ENCODE measurements at places on chromosomes 1 and 21.

- no peak for DNase-seq
Observed at GRCh38 chr1:56331892-56332567, 247.3 kb downstream of the PLPP3 start.

DNA sequence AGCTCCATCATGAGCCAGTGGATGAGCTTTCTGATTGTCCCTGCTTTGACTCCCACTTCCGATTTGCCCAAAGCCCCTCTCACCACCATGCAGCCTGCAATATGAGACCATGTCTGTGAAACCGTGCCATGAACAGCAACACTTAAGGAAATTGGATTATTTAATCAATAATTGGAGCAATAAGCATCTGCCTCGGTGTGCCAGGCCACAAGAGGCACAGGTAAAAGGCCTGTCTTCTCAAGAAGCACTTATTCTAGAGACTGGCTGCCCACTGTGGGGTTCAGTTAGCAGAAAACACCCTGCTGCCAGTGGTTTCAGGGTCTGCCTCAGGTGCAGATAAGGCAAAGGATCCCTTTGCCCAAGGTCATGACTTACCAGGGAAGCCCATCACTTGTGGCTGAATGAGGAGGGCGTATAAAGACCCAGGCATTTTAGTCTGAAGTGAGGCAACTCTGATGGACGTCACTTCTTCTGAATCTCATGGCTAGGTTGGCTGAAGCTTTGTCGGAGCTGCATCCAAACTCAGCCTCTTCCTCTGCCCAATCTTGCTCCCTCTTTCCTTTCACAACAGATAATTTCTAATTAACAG lies 7.1 kb upstream of the CHI3L2 start:
- no peak for DNase-seq

GRCh38 chr1:200180821-200181220 lies 153.3 kb downstream of the NR5A2 start:
- no peak for DNase-seq

DNA sequence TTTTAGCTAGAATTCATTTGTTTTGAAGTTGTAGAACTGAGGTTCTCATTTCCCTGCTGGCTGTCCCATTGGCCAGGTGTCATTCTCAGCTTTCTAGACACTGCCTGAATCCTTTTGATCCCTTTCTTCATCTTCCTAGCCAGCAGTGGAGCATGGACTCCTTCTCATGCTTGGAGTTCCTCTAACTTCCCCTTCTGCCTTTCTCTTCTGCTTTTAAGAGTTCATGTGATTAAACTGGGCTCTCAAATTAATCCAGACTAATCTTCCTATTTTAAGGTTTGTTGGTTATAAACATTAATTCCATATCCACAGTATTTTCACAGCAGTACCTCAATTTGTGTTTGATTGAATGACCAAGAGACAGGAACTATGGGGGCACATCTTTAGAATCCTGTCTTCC lies 52.3 kb downstream of the ADAMTS5 start:
- DNase-seq = no peak

DNA sequence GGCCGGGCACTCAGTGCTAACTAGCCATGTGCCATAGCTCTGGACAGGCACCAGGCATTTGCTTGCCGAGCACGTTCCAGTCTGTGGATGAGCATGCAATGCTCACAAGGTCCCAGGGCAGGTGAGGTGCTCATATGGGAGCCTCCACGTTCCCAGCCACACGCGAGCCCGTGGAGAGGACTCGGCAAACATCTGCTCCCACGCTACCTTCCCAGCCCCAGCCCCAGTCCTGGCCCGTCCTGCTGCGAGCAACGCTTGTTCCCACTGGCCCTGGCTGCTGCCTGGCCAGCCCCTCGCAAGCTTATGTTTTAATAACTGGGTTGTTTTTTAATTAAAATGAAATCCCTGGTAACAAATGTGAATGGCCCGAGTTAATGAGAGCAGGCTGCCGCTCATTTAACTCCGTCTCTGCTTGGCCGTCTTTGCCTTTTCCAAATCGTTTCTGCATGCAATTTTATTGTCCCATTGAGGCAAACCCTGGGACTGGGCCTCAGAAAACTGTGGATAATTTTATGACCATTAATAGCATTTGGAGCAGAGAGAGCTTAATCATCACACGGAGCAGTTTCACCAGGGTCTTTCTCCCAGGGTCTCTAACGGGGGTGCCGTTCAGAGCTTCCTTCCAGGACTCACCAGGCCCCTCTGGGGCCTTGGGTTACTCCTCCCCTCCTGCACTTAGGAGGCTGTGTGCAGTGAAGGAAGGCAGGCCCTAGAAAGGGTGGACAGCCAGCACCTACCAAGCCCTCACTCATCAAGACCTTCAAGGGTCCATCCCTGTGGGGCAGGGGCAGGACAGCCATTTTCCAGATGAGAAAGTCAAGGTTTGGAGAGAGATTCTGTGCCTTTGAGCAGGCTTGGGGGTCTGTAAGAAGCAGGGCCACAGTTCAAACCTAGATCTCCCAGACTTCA lies 136.8 kb downstream of the GLIS1 start:
- no peak for DNase-seq

DNA sequence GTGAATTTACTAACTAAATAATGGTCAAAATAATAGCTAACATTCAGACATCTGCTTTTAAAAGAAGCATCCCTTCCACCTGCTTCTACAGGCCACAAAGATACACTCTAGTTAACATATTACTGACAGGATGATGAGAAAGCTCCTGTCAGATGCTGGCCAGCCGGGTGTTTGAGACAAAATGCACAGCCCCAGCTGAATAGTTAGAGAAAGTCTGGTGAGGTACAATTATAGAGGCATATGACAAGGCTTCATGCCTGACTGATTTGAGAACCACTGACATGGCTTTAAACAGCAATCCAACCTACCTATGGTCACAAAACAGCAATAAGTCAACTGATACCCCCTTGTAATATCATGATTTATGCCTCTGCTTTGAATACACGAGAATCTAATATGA lies 137.0 kb downstream of the DENND1B start:
- DNase-seq = no peak

GRCh38 chr1:172408958-172409357 lies 11.5 kb upstream of the C1orf105 start:
- DNase-seq = no peak

DNA sequence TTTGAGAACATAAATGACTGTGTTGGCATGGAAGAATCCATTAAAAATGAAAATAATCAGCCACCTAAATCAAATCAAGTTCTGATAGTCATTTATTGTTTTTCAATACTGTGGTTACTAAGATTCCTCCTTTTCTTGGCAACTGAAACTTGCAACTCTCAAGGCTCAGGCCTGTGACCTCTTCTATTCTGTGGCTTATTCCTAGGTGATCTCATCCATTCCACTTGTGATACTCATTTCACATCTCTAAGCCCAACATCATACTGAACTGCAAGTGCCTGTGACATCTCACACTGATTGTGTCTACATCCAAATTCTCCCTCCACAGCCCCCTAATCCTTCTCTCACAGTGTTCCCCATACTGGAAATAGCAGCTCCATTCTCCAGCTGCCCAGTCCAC lies 4.8 kb upstream of the ST6GALNAC5 start:
- no peak for DNase-seq

- no peak for DNase-seq
Observed at GRCh38 chr1:37438869-37439343, 35.5 kb upstream of the ZC3H12A start.

- no peak for DNase-seq
Observed at GRCh38 chr1:80462006-80462405, 1338.7 kb upstream of the ADGRL2 start.

- no peak for DNase-seq
Observed at GRCh38 chr1:84823511-84823910, 69.5 kb downstream of the LPAR3 start.

DNA sequence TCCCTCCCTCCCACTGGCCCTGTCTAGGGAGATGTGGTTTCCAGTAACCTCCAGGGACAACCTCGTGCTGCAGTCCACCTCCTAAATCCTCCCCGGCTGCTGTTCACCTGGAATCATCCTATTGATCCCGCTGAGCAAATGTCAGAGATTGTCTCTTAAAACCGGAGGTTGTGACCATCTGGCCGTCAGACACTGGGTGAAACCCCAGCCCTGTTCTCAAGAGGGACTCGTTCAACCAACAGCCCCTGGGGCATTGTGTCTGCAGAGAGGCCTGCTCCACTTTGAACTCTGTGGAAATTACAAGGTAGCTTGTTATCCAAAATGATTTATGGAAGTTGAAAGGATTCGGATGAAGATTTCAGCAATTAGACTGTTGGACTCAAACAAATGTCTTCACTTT lies 498.0 kb downstream of the MATN1 start:
- DNase-seq = no peak

DNA sequence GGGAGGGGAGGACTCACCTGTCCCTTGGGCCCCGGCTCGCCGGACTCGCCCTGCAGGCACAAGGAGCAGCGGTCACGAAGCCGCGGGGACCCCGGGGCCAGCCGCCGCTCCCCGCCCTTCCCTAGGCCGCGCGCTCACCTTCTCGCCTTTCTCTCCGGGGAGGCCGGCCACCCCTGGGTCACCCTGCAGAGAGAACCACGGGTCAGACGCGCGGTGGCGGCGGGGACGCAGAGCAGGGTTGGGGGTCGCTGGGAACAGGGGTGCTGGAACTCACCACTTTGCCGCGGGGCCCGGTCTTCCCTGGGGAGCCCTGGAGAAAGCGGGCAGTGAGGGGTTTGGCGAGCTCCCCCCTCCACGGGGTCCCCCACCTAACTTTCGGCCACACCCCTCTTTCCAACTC lies 13.3 kb downstream of the COL9A2 start:
- no peak for DNase-seq

- DNase-seq = no peak
Observed at GRCh38 chr1:42592811-42593210, 65.4 kb upstream of the PPIH start.

DNA sequence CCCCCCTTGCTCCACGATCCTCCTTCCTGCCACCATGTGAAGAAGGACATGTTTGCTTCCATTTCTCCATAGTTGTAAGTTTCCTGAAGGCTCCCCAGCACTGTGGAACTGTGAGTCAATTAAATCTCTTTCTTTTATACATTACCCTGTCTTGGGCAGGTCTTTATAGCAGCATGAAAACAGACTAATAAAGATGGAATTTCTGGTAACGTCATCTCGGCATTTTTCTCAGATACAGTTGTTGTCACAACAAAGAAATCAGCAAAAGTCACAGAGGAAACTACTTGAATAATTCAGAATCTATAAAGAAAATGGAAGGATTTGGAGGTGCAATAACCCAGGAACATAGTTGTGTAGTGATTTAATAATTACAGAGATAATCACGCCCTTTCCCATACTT lies 4.4 kb downstream of the APCS start:
- DNase-seq = no peak

DNA sequence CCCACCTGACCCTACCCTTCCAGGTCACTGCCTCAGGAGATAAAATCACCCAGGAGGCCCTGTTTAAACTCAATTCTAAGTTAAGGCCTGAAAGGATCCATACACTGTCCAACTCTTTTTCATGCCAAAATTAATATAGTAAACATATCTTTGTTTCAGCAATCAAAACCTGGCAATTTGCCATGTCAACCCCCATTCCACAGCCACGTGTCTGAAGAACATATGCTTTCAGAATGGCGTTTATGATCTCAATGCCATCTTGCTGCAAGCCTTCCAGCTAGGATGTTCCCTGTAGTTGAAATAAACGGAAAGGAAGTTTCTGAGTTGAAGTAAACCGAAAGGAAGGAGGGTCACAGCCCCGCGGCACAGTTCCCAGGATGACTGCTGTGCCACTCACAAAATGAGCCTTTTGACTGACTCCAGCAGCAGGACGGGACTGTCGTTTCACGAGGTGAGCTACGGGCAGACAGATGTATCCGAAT lies 472.0 kb downstream of the SMYD3 start:
- no peak for DNase-seq

DNA sequence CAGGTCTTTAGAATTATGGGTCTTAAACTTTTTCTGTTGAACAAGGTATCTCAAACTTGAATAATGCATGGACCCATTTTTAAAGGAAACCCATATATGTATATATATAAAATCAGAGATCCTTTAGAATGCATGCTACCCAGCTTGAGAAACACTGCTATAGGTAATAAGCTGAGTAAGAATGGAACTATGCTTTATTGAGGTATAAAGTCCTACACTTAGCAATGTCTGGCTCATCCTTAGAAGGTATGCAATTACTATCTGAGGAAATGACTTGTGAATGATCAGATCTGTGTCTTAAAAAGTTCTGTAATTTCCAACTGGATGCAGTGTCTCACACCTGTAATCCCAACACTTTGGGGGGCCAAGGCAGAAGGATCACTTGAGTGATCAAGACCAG lies 11.2 kb downstream of the TRAF3IP3 start:
- DNase-seq = no peak

DNA sequence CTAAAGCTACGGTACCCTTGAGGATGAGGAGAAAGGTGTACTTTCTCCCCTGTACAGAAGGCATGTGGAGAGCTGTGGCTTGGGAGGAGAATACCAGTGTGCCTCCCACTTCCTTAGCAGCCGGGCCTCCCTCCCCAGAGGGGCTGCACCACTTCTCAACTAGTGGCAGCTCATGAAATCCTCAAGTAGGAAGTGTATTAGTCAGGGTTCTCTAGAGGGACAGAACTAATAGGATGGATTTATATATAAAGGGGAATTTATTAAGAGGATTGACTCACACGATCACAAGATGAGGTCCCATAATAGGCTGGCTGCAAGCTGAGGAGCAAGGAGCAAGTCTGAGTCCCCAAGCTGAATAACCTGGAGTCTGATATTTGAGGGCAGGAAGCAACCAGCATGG lies 53.1 kb upstream of the PPP2R5A start:
- DNase-seq = no peak

- DNase-seq = no peak
Observed at GRCh38 chr1:3323021-3323795, 131.3 kb upstream of the ARHGEF16 start.

GRCh38 chr21:25569084-25569483 lies 38.2 kb downstream of the MRPL39 start:
- DNase-seq = no peak

DNA sequence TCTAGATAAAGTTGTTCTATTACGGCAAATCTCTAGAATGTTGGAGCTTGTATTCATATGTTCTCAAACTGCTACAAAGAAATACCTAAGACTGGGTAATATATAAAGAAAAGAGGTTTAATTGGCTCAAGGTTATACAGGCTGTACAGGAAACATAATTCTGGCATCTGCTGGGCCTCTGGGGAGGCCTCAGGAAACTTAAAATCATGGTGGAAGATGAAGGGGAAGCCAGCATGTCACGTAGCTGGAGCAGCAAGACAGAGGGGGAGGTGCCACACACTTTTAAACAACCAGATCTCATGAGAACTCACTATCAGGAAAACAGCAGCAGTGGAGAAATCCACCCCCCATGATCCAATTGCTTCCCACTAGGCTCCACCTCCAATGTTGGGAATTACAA lies 390.4 kb upstream of the ADGRL4 start:
- no peak for DNase-seq
